ENCODE measurements at places on chromosomes 2 and 18.

- no peak for DNase-seq
Measured at GRCh38 chr2:102606353-102606752, 13.0 kb upstream of the SLC9A2 start.

GRCh38 chr2:173583196-173583595 lies 228.5 kb downstream of the CDCA7 start:
- DNase-seq = no peak

- no peak for DNase-seq
Measured at GRCh38 chr2:9647884-9648283, 17.1 kb upstream of the YWHAQ start.

GRCh38 chr2:159584796-159585195 lies 31.6 kb downstream of the BAZ2B start:
- no peak for DNase-seq

DNA sequence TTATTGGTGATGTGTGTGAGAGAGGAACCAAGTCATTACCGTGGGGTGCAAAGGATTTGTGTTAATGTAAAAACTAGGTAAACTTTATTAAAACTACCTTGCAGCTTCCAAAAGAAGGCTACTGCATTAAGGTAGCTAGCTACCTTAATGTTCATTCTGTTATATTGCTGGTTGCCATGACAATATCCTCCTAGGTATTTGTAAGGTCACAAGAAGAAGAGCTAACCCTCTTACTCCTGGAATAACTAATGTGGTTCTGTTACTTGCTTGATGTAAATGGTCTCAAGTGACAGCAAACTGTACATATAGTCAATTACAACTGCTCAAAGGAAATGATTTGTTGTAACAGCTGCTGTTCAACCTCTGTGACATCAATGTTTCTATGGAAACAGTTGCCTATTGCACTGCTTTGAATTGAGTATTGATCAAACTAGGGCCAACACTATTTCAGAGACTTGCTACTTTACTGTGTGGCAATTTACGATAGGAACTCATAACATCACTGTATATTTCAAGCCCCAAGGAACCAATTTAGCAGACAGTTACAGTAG lies 319.8 kb upstream of the HNRNPA3 start:
- no peak for DNase-seq

DNA sequence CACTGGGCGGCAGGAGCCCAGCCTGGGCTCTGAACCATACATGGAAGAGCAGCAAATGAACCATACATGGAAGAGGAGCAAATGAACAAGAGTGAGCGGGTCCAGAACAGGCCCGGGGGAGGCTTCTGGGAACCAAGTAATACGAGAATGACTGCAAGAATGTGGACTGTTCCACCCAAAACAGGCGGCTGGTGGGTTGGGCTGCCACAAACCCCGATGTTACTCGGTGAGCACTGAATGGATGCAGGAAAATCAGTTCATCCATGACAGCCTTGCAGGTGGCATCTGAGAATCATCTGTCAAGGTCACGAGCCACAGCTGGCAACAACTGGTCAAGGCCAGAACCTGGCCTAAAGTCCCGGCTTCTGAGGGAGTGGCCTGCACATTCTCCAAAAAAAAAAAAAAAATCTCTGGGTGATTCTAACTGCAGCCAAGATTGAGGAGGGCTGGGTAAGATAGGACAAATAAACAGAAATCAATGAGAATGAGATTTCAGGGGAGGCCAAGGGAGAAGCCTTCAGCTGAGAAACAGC lies 106.1 kb downstream of the ZNF516 start:
- no peak for DNase-seq

DNA sequence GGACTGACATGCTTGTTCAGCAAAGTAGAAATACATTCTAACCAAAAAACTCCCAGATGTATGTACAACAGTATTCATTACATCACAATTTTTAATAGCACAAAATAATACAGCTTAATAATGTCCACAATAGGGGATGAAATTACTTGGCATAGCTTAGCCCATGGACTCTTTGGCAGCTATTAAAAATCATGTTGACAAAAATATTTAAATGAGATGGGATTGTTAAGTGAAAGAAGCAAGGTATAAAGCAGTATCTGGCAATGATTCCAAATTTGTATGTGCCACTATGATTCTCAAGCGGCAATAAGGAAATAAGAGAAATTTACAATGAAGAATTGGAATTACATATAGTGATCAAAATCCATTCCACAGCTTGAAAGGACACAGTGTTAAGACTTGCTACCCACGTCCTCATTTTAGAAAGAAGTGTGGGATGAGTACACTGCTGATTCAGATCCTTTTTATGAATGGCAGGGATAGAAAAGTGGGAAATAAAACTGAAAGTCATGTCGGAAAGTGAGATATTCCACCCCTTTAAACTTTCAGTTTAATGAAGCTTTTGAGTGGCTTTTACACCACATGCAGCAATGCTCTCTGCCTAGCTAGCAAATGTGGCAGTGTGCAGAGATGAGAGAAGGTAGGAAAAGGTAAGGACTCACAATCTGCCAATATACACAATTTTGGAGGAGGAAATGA lies 2.4 kb downstream of the GAREM1 start:
- no peak for DNase-seq

- no peak for DNase-seq
Measured at GRCh38 chr2:182301093-182301492, 125.7 kb downstream of the PDE1A start.

- no peak for DNase-seq
Measured at GRCh38 chr2:120783371-120783791, 47.7 kb downstream of the GLI2 start.

DNA sequence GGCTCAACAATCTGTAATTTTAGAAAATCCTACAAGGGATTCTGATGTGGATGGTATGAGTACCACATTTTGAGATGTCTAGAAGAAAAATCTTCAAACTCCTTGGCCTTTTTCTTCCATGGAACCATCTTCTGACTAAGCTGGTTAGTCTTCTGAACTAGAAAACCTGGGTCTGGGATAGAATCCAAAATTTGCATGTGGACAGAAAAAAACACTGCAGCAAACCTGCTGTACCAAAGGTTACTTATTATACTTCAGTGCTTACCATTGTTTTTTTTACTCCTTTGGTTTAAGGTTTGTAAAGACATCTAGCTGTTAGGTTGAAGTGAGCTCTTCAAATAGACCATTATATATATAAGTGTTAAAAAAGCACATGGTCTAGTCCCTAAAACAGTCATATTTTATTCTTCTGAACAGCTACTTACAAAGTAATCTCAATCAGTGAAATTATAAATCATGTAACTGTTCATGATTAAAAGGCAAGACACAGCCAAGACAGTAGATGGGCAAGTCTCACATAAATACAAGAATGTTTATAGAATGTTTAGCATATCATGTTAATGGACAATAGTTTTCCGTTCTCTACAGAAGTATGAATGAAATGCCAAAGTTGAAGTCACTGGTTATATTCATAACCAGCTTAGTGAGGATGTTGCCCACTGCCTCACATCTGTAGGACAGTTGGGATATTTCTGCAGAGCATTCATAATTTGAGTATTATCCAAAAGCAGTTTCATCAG lies 85.5 kb downstream of the ORC4 start:
- no peak for DNase-seq

GRCh38 chr18:80191907-80192652 lies 55.2 kb downstream of the PARD6G start:
- no peak for DNase-seq

DNA sequence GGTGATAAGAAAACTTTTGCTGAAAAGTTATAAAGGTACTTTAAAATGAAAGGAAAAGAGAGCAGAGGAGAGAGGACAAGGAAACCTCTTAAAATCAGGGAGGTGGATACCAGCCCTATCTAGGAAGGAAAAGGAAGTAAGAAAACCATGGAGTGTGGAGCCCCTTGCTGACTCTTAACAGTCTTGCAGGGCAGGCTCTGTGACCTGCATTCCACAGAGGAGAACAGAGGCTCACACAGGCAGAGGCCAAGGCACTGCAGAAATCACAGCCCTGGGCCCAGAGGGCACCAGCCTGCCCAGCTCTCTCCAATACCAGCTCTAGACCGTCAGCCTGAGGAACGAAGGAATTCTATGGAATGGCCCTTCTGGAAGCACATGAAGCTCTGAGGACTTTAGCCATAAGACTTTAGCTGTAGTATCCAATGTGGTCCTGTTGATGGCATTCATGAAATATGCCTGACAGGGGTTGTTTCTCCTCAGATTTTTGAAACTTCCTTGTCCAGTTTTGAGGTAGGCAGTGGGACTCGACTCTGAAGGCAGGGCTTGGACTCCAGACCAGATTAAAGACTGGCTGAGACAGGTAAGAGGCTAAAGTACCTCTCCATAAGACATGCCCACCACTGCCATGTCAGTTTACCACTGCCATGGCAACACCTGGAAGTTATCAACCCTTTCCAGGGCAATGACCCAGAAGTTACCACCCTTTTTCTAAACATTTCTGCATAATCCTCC lies 216.3 kb downstream of the ANAPC1 start:
- DNase-seq = no peak

GRCh38 chr18:79379251-79379905 lies 16.4 kb upstream of the NFATC1 start:
- no peak for DNase-seq

GRCh38 chr18:7457262-7457661 lies 109.9 kb upstream of the PTPRM start:
- no peak for DNase-seq

GRCh38 chr2:145723872-145724271 lies 1204.0 kb upstream of the ZEB2 start:
- DNase-seq = no peak

- no peak for DNase-seq
Measured at GRCh38 chr2:13002536-13003331, 286.0 kb downstream of the TRIB2 start.

DNA sequence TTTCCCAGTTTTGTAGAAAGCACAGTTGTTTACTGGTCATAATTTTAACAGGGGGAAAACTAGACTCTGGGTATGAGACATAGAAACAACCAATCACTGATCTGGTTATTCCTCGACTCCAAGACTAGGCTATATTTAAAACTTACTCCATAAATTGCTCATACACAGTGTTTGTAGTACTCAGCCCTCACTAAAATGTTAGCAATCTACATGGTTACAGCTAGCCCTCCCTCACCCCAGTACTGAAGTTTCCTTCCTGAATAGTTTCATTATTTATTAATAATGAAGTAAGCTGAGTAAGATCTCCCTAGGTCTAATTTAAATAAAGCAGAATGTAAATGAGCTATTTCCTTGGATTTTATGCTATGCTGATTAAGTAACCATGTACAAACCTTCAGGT lies 275.1 kb downstream of the CDH20 start:
- no peak for DNase-seq

GRCh38 chr18:70981400-70982140 lies 692.7 kb downstream of the SOCS6 start:
- DNase-seq = no peak

DNA sequence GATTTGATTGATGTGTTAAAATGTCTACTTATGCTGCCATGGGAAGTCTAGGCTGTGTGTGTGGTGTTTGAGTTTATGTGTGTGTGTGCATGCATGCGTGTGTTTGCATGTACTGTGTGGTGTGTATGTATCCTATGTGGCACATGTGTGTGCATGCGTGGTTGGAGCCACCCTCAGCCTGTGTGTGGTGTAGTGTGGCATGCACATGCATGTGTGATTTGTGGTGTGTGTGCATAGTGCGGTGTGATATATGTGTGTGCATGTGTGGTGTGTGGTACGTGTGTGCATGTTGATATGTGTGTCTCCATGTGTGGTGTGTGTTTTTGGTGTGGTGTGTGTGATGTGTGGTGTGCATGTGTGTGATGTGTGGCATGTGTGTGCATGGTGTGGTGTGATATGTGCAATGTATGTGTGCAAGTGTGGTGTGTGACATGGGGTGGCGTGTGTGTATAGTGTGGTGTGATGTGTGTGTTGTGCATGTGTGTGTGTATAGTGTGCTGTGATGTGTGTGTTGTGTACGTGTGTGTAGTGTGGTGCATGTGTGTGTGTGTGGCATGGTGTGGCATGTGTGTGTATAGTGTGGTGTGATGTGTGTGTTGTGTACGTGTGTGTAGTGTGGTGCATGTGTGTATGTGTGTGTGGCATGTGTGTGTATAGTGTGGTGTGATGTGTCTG lies 66.6 kb upstream of the HDAC4 start:
- DNase-seq = no peak

DNA sequence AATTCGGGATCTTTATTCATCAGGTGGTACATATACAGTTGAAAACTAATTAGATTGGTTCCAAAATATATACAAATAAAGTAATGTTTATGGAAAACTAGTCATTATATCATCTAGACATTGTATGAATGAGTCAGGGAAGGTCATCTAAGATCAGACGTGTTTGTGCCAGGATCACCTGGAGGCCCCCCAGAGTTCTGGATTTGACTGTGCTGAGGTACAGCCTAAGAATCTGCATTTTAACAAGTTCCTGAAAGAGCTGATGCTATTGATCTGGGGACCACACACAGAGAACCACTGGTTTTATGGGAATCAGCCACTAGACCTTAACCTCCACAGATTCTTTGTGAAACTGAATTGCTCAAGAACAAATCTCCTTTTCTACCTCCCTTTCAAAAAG lies 43.2 kb downstream of the PARD6G start:
- no peak for DNase-seq

GRCh38 chr18:9726175-9726574 lies 18.1 kb downstream of the RAB31 start:
- no peak for DNase-seq

DNA sequence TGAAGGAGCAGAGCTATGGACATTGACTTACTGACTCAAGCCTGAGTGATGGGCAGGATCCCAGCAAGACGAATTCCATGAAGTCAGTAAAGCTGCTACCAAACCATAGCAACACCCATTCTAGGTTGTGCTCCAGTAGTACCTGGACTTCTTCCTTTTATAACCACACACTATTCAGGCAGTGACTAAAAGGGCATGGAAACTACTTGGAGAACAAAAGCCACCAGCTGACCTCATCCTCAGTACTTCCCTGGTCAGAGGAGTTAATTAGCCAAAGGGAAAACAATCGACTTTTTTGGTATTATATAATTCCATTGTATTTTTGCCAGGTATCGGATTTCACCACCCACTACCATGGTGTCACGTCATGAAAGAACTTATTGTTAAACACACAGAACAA lies 237.1 kb downstream of the TTC32 start:
- no peak for DNase-seq

GRCh38 chr2:10957391-10957790 lies 45.7 kb downstream of the KCNF1 start:
- peak; percentile 21 for DNase-seq

- peak; percentile 89 for DNase-seq
Measured at GRCh38 chr2:189836644-189837043, 52.4 kb downstream of the PMS1 start.

DNA sequence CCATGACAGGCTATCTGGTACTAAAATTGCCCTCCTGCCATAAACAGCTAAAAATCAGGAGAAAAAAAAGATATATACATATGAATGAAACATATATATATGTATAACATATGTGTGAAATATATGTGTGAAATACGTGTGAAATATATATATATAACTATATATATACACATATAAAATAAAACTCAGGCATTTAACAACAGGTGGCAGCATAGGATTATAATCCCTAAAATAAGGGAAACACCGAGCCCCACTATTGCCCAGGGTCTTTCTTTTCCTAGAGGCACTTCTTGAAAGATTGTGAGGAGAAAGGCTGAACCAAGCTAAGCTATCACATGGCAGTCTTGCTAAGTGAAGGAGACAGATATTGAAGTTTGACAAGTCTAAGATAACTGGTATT lies 65.9 kb upstream of the CYTIP start:
- no peak for DNase-seq

Data from fibroblast of skin of left quadriceps (primary cell).